ENCODE measurements at places on chromosomes 12 and 14. TPM values are rescaled to one million over a fixed set of nuclear protein-coding genes. Genes with fewer than 3 reads are reported as not detected.
A peak's percentile ranks its signal among the peaks of the same experiment; 100 is the strongest.

- no peak for DNase-seq
Measured at GRCh38 chr12:66644151-66644550, 34.7 kb downstream of the GRIP1 start.

DNA sequence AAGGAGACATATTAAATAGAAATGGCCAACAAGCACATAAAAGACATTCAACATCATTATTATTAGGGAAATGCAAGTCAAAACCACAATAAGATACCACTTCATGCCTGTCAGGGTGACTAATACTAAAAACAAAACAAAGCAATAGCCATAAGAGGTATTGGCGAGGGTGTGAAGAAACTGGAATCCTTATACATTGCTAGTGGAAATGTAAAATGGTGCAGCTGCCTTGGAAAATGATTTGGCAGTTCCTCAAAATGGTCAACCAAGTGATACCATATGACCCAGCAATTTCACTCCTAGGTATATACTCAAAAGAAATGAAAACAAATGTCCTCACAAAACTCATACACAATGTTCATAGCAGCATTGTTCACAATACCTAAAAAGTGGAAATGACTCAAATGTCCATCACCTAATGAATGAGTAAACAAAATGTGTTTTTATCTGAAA, 27.0 kb downstream of the GPR135 start:
- no peak for DNase-seq

DNA sequence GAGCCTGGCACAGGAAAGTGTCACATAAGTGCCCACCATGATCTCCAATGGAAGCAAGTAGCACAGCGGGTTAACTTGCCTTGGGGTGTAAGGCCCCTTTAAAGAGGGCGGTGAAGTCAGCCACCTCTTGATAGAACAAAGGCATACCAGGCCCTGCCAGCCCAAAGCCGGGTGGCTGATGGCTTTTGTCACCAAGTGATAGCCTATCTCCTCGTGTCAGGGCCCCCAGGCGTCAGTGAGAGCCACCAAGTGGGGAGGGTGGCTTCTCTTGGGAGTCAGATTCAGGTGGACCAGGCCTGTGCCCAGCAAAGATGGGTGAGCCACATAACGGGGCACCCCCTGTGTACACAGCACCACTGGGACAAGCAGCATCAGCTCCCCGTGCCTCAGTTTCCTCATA, 8.3 kb upstream of the MYL2 start:
- DNase-seq = no peak

GRCh38 chr12:110355073-110355472, 48.4 kb downstream of the ANAPC7 start:
- peak; percentile 61 for DNase-seq

- DNase-seq = no peak
Measured at GRCh38 chr12:124184456-124184855, 110.4 kb upstream of the RFLNA start.

DNA sequence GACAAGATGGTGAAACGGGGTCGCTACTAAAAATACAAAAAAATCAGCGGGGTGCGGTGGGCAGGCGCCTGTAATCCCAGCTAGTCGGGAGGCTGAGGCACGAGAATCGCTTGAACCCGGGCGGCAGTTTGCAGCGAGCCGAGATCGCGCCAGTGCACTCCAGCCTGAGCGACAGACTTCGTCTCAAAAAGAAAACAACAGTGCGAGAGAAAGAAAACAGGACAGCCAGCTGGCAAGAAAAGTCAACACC, 633 bp upstream of the RNU4-2 start:
- no peak for DNase-seq

GRCh38 chr14:71135911-71136310, 228.7 kb downstream of the PCNX1 start:
- no peak for DNase-seq

DNA sequence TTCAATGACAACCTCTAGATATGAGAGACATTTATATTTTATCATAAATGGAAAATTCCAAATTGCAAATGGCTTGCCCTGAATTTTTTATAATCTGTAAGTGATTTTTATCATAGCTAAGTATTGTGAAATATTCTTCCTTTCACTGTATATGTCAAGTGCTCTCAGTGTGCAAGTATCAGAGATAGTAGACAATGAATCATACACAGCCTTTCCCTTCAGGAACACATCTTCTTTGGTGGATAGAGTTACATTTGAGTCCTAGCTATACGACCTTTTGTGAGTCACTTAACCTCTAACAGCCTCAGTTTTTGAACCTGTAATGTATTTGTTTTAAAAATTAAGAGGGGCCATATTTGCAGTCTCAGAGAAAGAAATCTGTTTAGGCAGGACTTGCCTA, 350.7 kb upstream of the SEL1L start:
- DNase-seq = no peak

DNA sequence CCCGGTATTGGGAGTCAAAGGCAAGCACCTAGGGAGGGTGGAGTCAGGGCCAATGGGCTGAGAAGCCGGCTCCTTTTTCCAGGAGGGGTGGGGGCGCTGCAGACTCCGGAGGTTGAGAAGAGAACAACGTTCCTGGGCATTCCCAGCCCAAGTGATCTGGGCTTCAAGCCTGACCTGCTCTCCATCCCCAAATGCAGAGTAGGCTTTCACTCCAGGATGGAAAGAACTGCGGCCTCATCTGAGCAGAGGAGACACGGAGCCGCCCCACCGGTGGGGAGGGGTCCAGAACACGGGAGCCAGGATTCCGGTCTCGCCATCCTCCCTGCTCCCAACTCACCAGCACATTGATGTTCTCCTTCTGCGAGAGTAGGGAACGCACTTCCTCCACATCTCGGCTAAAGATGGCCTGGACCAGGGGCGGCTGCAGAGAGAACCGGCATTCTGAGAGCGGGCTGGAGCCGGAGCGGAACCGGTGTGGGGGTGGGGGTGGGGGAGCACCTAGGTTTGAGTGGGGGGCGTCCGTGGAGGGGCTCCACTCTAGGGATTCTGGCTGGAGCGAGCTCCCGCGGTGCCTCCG, 605 bp downstream of the ANKRD52 start:
- DNase-seq = peak; percentile 46

DNA sequence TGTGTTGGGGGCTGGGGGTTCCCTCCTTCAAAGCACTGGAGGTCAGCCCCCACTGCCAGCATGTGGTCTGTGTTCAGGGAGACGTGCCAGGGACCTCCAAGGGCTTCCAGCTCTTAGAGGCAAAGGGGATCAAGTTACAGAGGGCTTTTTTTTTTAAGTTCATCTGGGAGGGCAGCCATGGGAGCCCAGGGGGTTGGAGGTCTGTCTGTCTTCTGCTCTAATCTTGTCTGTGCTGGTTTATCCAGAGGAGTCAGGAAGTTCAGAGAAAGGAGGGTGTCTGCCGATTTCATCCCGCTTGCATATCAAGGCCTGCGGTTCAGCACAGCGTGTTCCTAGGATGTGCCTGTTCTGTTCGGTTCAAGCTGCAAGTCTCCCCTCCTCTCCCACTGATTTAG, 72.2 kb downstream of the TMEM132C start:
- DNase-seq = no peak

- DNase-seq = no peak
Measured at GRCh38 chr12:3772380-3772779, 19.5 kb upstream of the CRACR2A start.

DNA sequence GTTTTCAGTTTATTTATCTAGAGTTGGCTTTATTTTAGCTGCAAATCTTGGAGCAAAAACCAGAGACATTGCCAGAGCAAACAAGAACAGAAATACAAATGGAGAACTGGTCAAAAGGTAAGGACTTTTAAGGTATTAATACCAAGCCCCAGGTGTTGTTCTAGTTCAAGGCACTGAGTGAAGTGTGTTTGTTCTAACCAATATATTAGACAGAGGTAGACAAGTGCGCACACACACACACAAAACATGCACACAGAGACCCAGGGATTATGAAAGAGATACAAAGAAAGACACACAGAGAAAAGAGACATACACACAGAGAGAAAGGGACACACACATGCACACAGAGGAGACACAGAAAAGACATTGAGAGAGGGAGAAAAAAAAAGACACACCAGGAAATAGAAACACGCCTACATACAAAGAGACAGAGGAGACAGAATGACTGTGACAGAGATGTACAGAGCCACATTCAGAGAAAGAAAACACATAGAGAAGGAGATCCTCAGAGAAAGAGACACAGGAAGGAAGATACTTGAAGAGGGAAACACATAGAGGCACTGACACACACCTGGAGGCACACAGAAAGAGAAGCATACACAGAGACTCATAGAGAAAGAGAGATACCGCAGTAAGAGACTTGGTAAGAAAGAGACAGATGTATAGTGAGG, 50.2 kb downstream of the MIPOL1 start:
- DNase-seq = no peak

- no peak for DNase-seq
Measured at GRCh38 chr14:24662753-24663152, 28.8 kb upstream of the GZMB start.

DNA sequence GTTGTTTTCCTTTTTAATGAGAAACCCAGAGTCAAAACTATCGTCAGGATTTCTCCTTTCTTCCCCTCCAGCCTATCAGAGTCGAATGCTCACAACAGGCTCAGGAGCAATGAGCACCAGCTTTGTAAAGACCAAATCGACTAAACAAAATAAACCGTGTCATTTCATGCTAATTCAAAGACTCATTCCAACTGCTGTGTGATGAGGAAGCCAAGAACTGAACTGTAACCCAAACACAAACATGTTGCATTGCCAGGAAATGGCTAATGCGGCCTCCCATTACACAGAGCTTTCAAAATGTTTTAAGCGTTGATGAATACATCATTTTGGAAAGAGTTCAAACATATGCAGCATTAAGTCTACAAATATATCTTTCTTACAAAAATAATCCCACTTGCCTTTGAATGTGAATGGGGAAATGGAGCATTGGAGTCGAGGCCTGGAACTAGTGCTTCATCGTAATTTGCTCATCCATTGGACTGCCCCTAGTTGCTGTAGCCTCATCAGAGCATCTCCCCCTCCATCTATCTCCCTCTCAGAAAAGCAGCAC, 349.5 kb downstream of the GXYLT1 start:
- no peak for DNase-seq

DNA sequence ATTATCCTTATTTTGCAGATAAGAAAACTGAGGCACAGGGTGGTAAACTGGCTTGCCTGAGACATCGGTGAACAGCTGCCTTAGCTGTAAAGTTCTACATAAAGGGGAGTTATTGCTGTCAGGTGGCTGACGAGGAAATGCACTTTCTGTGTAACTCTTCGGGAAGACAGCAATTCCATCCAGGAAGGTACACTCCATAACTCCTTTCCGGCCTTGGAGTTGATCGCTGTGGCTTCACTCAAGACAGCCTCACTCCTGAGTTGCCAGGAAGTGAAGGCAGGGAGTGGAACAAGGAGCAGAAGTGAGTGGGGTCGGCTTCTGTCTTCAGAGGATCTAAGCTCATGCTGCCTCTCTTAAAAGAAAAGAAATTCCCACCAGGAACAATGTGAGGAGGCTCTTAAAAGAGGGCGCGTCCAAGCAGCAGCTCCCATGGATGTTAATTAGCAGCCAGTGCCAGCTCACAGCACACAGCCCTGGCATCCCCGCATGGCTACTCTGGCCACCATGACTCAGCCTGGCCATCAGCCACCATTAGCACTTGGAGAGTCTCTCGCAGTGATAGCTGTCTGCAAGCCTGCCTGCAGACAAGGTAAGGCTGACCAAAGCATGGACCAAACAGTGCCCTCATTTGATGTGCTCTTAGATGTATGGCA, 60.3 kb downstream of the NUAK1 start:
- no peak for DNase-seq

- no peak for DNase-seq
Measured at GRCh38 chr14:52219488-52220084, 47.9 kb upstream of the PTGDR start.

GRCh38 chr12:53699678-53700025, 23.8 kb upstream of the ATP5MC2 start:
- no peak for DNase-seq

DNA sequence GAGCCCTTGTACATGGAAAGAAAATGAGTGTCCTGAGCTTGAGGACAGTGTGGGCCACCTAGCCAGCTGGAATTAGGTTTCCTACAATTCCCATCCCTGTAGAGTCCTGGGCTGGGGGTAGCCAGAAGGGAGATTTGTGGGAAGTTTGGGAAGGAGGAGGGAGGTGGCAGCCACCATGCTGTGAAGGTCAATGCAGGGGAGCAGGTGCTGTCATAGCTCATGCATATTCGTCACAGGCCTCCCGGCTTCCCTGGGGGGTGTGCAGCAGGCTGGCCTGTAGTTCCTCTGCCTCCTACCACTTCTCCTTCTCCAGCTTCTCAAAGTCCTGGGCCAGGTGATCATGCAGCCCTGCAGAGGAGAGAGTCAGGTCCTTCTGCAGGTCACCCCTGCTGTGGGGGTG, 121.3 kb downstream of the TBX3 start:
- no peak for DNase-seq

DNA sequence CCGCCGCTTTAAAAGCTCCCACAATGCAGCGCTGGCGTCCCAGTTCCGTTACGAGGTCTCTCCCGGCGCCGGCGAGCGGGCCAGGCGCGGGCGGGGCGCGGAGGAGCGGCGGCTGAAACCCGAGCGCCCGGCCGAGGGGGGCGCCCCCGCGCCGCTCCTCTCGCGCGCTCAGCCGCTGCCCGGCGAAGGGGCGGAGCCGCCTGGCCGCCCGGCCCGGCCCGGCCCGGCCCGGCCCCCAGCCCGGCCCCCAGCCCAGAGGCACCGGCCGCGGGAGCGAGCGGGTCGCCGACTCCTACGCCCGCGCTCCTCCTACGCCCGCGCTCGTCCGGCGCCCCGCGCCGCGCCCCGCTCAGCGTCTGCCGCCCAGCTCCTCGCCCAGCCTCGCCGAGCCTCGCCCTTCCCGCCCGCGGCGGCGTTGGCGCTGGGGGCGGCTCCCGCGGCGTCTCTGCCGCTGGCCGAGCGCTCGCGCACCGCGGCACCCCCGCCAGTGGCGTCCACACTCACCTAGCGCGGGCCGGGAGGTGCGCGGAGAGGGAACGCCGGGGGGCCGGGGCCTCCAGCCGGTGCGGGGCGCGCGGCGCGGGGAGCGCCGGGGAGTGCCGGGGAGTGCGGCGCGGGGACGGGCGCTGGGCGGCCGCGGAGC, at the start of gene RASSF8:
TSS of gene RASSF8 (plus strand) at position 255 of the 643 bp plus-strand sequence. CDS start 96,662 bp downstream, outside the sequence.
- DNase-seq = peak; percentile 70

DNA sequence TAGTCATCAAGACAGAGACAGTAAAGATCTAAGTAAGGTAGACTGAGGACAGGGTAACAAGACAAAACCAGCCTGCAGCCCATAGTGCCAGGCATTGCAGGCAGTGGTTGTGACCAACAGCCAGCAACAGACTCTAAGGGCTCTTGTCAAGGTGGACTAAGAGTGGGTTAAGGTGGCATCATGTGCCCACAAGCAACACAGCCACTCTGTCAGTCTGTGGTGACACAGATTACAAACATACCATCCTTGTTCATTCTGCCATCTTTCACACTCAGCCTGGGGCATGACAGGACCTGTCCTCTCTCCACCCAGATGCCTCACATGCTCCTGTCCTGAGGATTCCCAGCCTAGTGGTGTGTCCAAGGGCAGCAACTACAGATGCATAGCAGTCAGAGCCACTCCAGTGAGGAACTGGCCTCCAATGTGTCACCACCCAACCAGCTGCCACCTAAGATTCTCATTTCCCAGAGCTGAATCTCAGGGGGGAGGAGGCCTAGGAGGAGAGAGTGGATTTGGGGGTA, 28.3 kb downstream of the VDR start:
- DNase-seq = no peak

USP44 gene
- total RNA-seq = 0.21 TPM

TRIAP1 gene
- total RNA-seq = 39.3 TPM

CCDC196 gene
- total RNA-seq = not detected

MARK3 gene
- total RNA-seq = 60.6 TPM

NOS1 gene
- not detected for total RNA-seq

ZDHHC22 gene
- total RNA-seq = 0.13 TPM

OTOGL gene
- 2.7 TPM for total RNA-seq

LPAR5 gene
- not detected for total RNA-seq

VRTN gene
- not detected for total RNA-seq

CEBPE gene
- total RNA-seq = not detected

P2RX7 gene
- total RNA-seq = 46.7 TPM

SLC25A47 gene
- not detected for total RNA-seq

MTA1 gene
- total RNA-seq = 36.3 TPM

TSPAN11 gene
- not detected for total RNA-seq

SYNDIG1L gene
- total RNA-seq = not detected
